ENCODE measurements at places on chromosomes 6 and 20.

- DNase-seq, result no peak
These were observed 28.7 kb upstream of the TXNDC5 start for GRCh38 chr6:7939184-7939863.

DNA sequence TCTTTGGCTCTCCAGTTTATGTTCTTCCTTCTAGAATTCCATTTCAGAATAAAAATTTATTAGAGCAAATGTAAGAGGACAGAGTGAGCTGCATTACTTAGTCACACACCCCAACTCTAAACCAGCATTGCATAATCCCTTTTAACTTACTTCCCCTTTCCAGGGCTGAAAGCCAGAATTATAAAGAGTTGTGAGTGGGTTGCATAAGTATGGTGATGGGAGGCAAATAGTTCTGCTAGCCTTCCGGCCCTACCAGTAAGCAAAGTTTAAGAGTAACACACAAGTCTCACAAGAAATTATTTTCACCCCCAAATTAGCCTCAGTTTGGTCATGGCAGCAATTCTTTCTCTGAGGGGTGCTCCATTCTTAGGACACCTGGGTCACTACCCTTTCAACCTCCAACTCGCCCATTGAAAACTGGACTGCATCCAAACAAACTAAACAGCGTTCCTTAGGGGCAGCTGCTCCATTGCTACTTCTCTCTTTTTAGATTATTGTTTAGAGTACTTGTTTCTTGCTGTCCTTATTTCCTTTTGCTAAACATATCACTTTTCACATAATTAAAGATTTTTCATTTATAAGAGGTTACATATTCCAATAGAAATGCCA is 1.6 kb downstream of the KIAA0408 start:
- no peak for DNase-seq

DNA sequence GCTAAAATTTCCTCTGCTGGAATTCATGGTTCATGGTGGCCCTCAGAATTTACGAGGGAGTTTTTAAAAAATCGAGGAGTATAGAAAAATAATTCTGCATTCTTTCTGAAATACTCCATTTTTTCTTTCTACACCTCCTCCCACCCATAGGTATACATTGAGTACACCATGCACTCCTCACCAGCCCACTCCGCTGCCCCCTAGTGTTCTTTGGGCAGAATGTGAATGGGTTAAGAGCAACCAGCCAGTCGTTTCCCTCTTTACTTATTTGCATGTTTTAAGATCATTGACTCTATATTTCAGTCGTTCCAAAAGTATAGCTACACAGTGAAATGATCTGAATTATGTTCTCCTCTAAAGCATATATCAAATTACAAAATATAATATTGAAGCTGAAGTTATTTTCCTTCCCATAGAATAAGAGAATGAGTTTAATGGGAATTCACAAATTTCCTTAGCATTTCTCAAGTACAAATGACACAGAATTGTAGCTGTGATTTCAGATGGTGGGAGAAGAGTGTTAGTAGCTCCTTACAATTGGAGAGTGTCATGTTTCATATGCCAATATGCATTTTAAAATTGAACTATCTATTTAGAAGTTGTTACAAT is 977.7 kb upstream of the SLC35B3 start:
- DNase-seq, result no peak

- no peak for DNase-seq
These were observed 13.2 kb upstream of the IRF4 start for GRCh38 chr6:378090-378957.

GRCh38 chr6:89978749-89979145 is 84.5 kb downstream of the GJA10 start:
- DNase-seq, result no peak

DNA sequence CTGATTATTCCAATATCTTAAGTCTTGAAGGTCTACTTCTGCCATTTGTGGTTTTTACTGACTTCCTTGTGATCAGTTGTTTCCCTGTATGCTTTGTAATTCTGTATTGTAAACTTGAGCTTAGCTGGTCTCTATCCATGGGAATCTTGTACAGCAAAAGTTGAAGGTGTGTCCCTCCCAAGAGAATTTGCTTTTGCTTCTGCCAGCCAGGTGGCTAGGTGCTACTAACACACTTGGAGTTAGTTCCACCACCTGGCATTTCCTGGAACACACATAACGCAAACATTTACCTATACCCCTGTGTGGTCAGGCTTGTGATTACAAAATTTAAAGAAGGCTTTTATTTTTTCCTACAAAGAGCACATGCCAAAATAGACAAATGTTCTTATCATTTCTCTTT is 141.2 kb downstream of the GRM4 start:
- DNase-seq, result no peak

All from CD4-positive, alpha-beta T cell treated with Interleukin-10 for 1 hour (primary cell).